ENCODE measurements at places on chromosomes 5 and 9.

DNA sequence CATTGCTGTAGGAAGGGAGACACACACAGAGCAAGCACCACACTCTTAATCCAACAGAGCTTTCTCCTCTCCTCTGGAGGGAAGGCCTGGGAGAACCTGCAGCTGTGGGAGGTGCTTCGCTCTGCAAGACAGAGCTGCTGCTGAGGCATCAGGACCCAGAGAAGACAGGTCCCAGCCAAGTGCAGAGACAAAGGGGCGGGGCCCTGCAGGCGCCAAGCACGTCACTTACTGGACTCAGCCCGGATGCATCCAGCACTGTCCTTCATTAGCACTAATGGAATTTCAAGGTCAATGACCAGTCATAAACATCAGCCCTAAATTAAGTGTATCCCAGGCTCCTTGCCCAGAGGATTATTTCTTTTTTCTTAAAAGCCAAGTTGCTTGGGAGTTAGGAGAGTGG is 337.1 kb upstream of the PANK3 start:
- DNase-seq, result no peak

- DNase-seq, result no peak
These were observed 19.4 kb downstream of the SPACA9 start for GRCh38 chr9:132898051-132898450.

DNA sequence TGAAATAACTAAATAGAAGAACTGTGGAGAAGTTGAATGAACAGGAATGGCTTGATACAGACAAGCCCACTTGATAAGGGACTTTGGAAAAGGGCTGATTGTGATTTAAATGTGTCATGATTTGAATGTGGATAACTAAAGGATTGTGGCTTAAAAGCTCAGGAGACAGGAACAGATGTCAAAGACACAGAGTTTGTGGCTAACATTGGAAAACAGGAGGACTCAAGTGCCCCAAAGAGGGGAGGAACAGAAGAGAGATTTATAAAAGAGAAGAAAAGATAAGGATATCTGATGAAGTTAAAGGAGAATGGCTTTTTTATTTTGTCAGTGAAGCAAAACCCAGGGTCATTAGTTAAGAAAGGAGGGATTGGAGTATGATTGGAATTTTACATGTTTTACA is 124.2 kb upstream of the TRPM3 start:
- DNase-seq, result no peak

DNA sequence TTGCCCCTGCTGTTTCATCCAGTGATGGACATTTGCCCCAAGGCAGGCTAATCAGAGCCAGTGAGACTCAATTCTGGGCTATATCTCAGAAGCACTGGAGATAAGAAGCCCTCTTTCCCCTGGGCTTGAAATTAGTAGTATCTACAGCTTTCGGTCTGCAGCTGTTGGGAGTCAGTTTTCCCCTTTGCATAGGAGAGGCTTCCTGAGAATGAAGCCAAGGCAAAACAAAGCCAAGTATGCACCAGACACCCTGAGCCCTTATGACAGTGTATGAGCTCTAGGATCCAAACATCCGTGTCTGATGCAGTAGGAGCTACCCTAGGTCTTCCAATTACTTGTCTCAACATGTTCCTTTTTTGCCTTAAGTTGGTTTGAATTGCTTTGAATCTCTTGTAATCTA is 79.2 kb upstream of the PANK3 start:
- DNase-seq, result no peak

- no peak for DNase-seq
These were observed 246.8 kb upstream of the TUT7 start for GRCh38 chr9:86600977-86601376.

GRCh38 chr5:157520911-157521703 is 54.5 kb downstream of the ADAM19 start:
- DNase-seq, result no peak

DNA sequence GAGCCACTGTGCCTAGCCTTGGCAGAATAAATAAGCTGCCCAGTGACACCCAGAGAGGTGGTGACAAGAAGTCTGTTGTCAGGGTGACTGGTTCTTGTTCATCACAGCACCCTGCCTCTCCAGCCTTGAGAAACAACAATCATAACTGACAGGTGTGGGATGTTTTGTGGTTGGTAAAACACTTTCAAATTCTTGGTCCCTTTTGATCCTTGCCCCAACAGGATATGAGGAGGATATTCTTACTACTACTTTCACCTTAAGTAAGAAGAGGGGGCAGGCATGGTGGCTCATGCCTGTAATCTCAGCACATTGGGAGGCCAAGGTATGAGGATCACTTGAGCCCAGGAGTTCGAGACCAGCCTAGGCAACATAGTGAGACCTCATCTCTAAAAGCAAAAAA is 14.2 kb upstream of the FRRS1L start:
- peak; percentile 66 for DNase-seq

- DNase-seq, result no peak
These were observed 77.6 kb downstream of the ALDH1A1 start for GRCh38 chr9:72875221-72875620.

DNA sequence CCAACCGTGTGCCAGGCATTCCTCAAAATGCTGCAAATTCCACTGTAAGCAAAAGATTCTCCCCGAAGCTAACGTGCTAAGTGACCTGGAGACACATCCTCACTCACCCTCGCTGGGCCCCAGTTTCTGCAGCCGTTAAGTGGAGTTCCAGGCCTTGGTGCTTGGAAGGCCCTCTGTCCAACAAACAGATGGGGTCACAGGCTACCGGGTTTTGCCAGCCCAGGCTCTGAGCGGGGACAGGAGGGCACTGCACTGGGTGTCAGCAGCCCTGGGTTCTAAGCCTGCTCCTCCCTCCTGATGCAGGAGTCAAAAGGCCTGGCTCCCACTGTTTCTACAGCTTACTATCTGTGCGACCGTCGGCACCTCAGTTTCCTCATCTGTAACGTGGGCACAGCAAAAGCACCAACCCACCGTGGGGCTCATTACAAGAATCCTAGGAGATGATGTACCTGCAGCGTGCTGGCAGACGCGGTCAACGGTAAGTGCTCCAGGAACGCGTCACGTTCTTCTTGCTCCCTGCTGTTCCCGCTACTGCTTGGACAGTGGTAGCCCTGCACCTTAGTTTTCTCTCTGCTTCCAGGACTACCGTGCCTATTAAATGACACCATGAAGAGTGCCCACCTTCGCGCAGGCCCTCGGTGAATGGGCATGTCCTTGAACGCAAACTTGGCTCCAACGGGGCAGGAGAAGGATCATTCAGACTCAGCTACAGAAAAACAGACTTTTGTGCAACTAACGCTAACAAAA is 84.8 kb downstream of the ADAMTS2 start:
- no peak for DNase-seq

DNA sequence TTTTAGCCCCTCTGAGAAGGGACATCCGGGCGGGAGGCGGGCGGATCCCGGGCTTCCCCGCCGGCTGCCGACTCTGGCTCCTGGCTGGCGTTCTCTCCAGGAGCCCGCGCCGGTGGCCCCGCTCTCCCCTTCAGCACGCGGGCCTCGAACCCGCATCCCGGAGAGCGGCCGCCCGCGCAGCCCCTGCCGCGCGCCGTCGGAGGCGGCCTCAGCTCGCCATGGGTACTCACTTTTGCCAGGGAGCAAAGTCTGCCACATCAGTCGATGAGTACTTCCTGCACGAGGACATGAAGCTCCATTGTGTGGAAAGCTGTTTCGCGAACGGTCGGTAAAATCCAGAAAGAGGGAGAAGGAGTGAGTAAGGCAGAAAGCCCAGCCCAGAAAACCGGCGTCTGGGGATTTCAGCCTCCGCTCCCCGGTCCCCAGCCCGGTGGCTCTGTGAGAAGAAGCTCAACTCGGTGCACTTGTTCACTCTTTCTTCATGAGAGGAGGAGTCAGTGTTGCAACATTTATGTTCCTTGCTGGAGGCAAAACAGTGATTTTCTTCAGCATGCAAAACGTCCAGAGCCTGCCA is at the start of gene PRLR:
TSS of gene PRLR (minus strand) at position 450 of the 574 bp plus-strand sequence. CDS start 140,867 bp downstream, outside the sequence.
- DNase-seq, result peak; percentile 6

- DNase-seq, result no peak
These were observed 10.0 kb downstream of the ALG2 start for GRCh38 chr9:99211746-99212145.

- DNase-seq, result no peak
These were observed 12.2 kb upstream of the ALDH1B1 start for GRCh38 chr9:38380230-38380871.

- DNase-seq, result no peak
These were observed 3.3 kb upstream of the UAP1L1 start for GRCh38 chr9:137073992-137074399.

- DNase-seq, result no peak
These were observed 78.4 kb upstream of the HTR4 start for GRCh38 chr5:148732692-148733091.

DNA sequence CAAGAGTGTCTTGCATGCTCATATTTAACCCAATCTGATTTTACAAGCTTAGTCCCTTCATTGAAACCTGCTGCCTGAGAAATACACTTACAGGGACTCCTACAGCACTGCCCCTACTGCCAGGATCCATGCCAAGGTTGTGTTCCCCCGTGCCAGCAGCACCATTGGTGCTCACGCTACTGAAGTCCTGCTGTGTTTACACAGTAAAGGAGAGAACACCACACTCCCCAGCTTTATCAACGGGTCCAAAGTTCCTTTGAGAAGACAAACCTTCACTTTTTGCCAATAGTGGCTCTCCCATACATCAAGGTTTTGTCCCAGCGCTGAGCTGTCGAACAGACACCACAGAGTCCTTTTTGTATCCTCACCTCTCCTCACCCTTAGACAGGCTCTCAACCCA is 155.1 kb upstream of the WWC1 start:
- DNase-seq, result no peak

DNA sequence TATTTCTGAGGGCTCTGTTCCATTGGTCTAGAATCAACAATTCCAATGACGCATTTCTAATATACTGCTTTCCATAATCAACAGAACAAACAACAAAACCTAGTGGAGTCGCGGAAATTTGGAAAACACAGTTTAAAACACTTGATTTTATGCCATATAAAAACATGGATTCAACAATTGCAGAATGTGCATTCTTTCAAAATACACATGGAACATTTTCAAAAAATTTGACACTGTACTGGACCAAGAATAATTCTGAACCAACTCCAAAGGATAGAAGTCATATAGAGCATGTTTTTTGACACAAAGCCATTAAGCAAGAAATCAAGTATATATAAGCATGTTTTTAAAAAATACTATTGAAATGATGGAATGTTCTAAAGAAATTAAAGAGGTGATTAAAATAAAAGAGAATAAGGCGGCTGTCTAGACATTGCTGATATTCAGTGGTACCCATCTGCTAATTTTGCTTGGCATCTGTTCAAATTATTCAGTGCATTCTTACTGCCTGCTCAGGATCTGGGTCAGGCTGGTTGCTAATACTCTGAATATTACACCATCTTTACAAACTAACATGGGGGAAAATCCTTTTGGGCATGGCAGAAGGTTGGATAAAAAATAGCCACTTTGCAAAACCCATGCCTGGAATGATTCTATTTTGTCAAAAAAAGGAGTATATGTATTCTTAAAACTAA is 221.3 kb downstream of the NPR3 start:
- no peak for DNase-seq

- no peak for DNase-seq
These were observed 144.8 kb downstream of the GADD45G start for GRCh38 chr9:89749500-89750116.

- DNase-seq, result no peak
These were observed 118.1 kb upstream of the SMIM23 start for GRCh38 chr5:171667341-171668096.

DNA sequence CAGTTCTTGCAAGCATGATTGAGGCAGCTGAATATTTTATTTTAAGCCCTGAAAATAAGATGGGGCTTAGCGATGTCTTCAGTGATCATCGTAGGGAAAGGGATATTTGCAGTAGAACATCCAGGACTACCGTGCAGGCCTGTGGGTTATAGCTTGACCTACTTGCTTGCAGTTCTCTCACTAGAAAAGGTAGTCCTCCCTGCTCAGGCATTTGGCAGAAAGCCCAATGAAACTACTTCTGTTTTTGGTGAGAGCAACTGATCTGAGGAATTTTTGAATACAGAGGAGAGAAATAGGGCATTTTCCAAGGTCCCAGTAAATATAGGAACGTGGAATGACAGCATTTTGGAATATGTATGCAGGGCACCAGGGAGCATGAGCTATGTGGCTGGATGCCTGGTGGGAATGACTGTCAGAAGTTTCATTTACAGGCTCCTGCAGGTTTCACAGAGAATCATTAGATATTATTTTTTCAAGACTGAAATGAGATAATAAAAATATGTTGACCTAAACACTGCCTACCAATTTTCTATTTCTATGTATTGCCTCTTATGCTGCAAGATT is 417.9 kb upstream of the ACTBL2 start:
- DNase-seq, result no peak

DNA sequence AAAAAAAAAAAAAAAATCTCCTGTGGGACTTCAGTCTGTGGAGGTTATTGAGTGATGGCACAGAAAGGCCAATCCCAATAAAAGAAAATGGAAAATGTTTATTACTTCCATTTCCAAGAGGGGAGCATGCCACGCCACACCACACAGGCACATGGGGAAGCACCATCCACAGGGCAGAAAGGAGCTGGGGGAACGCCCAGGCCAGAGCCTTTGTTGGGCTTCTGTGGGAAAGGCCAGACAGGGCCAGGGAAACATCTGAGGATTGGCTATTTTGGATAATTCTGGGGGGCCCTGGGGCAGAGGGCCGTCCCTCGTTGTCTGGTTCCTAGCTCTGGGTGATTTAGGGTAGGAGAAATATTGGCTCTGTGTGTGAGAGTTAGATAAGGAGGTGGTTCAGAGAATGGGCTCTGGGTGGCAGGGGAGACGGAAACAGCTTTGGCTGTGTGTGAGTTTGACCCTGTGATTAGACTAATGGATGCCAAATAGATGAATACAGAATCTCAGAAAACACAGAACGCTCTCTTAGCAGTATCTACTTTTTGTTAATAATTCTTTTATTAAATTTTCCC is 49.0 kb upstream of the ABL1 start:
- no peak for DNase-seq
